ENCODE measurements at places on chromosomes 1 and 21.

DNA sequence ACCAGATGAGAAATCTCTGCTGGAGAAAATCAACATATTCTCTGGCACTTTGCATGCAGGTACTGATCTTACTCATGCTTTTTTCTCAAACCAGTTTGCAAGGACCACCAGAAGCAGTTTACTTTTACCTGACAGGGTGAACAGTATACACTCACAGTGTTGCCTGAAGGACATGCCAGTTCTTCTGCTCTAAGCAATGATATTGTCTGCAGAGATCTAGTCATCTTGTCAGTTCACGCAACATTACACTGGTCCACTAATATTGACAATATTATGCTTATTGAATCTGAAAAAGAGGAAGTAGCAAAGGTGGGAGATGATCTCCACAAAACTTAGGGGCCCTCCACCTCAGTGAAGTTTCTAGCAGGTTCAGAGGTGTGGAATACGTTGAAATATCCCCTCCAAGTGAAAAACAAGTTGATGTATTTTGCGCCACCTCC is 3.8 kb upstream of the S100B start:
- no peak for DNase-seq

GRCh38 chr1:160104486-160104885 is 6.1 kb upstream of the IGSF8 start:
- no peak for DNase-seq

- DNase-seq = no peak
Observed at GRCh38 chr1:31180338-31180737, 59.3 kb downstream of the NKAIN1 start.

- DNase-seq = no peak
Observed at GRCh38 chr1:3030663-3031381, 9.6 kb downstream of the ACTRT2 start.

- no peak for DNase-seq
Observed at GRCh38 chr1:206829875-206830274, 35.5 kb upstream of the IL20 start.

DNA sequence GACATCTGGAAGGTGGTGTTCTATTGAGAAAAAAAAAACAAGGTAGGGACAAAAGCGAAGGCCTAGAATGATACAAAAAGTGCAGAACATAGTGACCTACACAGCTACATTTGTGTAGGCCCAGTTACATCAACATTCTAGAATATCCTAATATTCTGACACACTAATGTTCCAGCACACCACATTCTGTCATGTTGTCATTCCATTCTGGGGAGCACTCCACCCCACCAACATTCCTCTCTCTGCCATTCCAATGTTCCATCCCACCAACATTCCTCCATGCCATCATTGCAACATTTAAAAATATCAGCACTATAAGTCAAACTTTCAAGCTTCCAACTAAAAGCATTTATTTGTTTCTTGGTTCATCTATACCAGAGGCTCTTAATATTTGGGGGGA is 28.5 kb downstream of the COA7 start:
- DNase-seq = no peak

DNA sequence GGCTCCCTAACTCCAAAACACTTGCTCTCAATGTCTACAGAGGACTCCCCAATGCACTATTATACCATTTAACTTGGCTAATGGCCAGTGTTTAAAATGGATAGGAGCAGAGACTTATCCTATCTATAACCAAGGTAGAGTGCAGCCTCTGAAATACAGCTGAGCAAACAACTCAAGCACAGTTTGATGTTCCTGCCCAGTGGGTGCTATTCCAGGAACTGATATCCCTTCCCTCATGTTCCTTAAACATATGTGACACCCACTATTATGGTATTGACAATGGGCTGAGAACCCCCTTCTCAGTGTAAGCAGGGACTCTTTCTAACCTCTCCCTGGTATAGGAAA is 51.7 kb downstream of the SH3GLB1 start:
- peak; percentile 77 for DNase-seq

GRCh38 chr1:52503706-52504105 is 49.2 kb downstream of the TUT4 start:
- no peak for DNase-seq

DNA sequence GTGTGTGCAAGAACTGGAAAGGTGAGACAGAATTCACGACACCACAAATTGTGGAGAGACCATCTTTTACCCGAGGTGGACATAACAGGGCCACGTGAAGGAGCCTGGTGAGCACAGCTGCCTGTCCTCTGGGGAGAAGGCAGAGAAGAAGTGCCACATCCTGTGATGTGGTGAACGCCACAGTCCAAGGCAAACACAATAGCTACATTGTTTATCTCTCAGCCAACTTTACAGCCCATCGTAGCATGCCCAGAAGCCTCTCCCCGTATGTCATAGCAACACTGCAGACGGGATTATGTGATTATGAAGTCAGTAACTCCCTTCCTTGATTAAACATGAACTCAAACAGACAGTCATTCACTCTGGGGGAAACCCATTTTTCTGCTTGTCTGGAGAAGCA is 612.2 kb downstream of the SMYD3 start:
- no peak for DNase-seq

DNA sequence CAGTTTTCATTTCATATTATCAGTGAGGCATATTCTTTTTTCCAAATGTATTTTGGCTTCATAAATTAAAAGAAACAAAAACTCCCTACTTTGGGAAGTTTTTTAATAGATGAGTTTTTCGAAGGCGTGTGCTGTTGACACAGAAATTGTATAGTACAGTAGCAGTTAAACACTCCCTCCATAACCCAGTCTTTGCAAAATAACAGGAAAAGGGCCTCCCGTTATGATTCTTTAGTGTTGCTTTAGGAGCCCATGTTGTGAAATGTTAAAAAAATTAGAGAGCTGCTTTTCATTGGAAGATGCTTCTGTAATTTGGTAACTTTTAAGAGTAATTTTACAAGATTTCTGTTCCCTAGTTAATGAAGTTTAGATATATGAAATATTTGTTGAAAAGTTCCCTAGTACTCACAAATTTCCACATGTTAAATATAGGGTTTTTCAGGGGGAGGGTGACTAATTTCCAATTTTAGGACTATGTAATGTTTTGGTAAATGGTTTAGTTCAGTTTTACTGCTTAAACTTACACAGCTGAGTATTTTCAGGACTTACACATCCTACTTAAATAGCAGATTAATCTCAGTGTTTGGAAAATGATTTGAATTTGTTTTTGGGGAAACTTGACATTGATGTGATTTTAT is 2.0 kb downstream of the CAMSAP2 start:
- DNase-seq = no peak

GRCh38 chr1:34739613-34740012 is 15.2 kb upstream of the GJB5 start:
- DNase-seq = no peak

GRCh38 chr1:28176492-28177470 is at the start of gene PTAFR:
TSS of gene PTAFR (minus strand) at chr1:28176690. CDS start at chr1:28151021, 25,669 bp downstream.
- DNase-seq = no peak

Measured in NCI-H1105 (cell line).